ENCODE measurements at places on chromosomes 16 and 17.

- no peak for DNase-seq
- no peaks in the 10 kb centered on the region for H3K36me3 ChIP-seq
- no peak overlapping the region for H3K4me3 ChIP-seq
- H3K27ac ChIP-seq = no peak overlapping the region
- H3K4me1 ChIP-seq = no peaks in the 10 kb centered on the region
These were observed 78.8 kb downstream of the CES1 start for GRCh38 chr16:55754056-55754455.

DNA sequence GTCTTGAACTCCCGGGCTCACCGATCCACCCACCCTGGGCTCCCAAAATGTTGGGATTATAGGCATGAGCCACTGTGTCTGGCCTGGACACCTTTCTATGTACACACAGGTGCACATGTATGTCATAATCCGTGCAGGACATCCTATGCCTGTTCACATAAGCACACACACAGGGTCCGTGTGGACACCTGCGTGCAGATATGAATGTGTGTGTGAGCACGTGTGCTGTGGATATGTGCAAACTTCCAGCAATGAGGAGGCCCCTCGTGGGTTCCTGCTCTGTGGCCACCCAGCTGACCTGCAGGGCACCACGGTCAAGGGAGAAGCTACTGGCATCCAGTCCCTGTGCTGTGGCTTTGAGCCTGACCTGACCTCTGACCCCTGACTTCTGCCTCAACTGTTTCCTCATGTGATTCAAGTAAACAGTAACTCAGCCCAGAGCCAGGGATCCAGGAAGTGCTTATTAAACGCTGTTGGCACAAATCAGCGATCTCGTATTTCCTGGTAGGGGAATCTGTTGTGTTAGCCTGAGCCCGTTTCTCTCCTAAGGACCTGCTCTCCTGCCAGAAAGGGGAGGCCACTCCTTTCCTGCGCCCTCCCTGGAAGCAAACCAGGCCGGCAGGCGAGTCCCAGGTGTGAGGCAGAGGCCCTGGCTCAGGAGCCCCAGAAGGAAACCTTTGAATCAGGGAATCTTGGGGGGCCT lies 6.5 kb downstream of the CPNE7 start:
- H3K4me1 ChIP-seq = no peaks in the 10 kb centered on the region
- H3K4me3 ChIP-seq = no peak overlapping the region
- no peaks in the 10 kb centered on the region for H3K36me3 ChIP-seq
- no peak overlapping the region for H3K27ac ChIP-seq

GRCh38 chr17:64306850-64307463 lies 43.9 kb upstream of the TEX2 start:
- H3K27ac ChIP-seq = no peak overlapping the region
- DNase-seq = peak; percentile 83
- no peaks in the 10 kb centered on the region for H3K4me1 ChIP-seq
- no peak overlapping the region for H3K4me3 ChIP-seq

GRCh38 chr17:78238823-78239488 lies 7.5 kb downstream of the TMEM235 start:
- peaks cover 5% of the 10 kb centered on the region for H3K27me3 ChIP-seq
- no peak overlapping the region for H3K4me3 ChIP-seq
- peaks cover 26% of the 10 kb centered on the region for H3K4me1 ChIP-seq
- no peak overlapping the region for H3K27ac ChIP-seq

DNA sequence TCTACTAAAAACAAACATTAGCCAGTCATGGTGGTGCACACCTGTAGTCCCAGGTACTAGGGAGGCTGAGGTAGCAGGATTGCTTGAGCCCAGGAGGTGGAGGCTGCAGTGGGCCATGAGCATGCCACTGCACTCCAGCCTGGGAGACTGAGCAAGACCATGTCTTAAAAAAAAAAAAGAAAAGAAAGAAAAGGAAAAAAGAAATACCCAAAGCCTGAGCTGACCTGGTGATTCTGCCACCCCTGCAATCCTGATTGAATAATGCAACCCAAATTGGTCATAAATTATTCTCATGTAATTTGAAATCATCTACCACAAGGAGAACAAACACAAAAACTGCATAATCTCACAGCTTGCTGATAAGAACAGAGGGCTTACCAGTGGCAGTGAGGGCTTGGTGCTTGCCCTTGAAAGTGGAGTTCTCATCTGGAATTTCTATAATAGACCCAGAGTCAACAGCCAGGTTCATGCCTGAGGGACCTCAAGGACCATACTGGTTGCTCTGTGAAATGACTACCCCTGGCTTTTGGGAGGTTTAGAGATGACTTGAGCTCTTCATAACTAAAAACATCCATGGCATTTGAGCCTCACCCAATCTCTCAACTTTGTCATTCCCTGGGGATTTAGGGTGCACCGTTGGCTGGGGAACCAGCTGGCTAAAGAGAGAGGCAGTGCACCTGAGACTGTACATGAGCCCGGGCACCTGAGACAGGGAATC lies 35.4 kb upstream of the TMC5 start:
- no peak for DNase-seq
- no peaks in the 10 kb centered on the region for H3K36me3 ChIP-seq
- H3K4me3 ChIP-seq = no peak overlapping the region
- H3K27ac ChIP-seq = no peak overlapping the region
- H3K27me3 ChIP-seq = peaks cover 3% of the 10 kb centered on the region

DNA sequence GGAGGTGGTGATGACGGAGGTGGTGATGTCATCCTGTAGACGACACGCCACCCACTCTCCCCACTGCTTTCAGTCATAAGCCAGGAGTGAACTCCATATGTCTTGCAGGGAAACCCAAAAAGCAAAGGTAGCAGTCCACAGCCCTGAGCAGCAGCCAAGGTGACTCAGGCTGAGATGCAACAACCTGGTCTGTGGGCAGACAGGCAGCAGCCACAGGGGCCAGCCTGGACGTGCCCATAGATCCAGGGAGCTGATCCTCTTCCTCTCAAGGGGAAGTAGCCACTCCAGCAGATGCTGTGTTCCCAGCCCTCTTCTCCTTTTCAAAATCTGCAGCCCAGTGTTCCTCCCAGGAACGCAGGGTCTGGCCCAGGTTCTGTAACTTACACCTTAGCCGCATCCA lies 17.3 kb upstream of the CIITA start:
- no peak overlapping the region for H3K27ac ChIP-seq
- H3K4me1 ChIP-seq = peaks cover 16% of the 10 kb centered on the region
- no peak overlapping the region for H3K4me3 ChIP-seq
- no peak for DNase-seq

- DNase-seq = peak; percentile 44
- H3K27me3 ChIP-seq = no peaks in the 10 kb centered on the region
- H3K36me3 ChIP-seq = no peaks in the 10 kb centered on the region
- peak overlapping the region; percentile 48 for H3K4me3 ChIP-seq
- peak overlapping the region; percentile 22 for H3K27ac ChIP-seq
These were observed 40.1 kb downstream of the ZNF276 start for GRCh38 chr16:89761304-89761922.

GRCh38 chr16:88764913-88765349 lies 20.1 kb downstream of the PIEZO1 start:
- H3K27me3 ChIP-seq = no peaks in the 10 kb centered on the region
- H3K4me1 ChIP-seq = peaks cover 37% of the 10 kb centered on the region
- no peak overlapping the region for H3K4me3 ChIP-seq

- H3K27ac ChIP-seq = no peak overlapping the region
- H3K4me1 ChIP-seq = no peaks in the 10 kb centered on the region
- no peak overlapping the region for H3K4me3 ChIP-seq
- no peaks in the 10 kb centered on the region for H3K27me3 ChIP-seq
These were observed 43.9 kb upstream of the SLC5A11 start for GRCh38 chr16:24801761-24802302.

GRCh38 chr16:67846063-67846319 lies 742 bp upstream of the NUTF2 start:
- H3K27me3 ChIP-seq = no peaks in the 10 kb centered on the region
- H3K4me1 ChIP-seq = peaks cover 39% of the 10 kb centered on the region
- H3K27ac ChIP-seq = peak overlapping the region; percentile 54
- no peaks in the 10 kb centered on the region for H3K36me3 ChIP-seq
